ENCODE measurements at places on chromosomes 2 and 18.

GRCh38 chr2:44801841-44802776 lies 139.4 kb upstream of the SIX3 start:
- no peak for DNase-seq

GRCh38 chr18:70021498-70021897 lies 73.8 kb upstream of the CD226 start:
- DNase-seq: no peak

GRCh38 chr2:191126386-191127085 lies 24.3 kb downstream of the STAT4 start:
- no peak for DNase-seq

DNA sequence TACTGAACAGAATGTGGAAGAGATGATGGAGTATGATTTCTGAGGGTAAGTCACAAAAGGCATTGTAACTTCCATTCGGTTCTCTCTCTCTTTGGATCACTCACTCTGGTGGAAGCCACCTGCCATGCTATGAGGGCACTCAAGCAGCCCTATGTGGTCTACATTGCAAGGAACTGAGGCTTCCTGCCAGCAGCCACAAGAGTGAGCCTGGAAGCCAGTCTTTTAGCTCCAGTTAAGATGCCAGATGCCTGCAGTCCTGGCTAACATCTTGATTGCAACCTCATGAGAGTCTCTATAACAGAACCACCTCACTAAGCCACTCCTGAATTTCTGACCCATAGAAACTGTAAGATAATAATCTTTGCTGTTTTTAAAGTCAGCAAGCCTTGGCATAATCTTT lies 935.7 kb downstream of the LRP1B start:
- no peak for DNase-seq

DNA sequence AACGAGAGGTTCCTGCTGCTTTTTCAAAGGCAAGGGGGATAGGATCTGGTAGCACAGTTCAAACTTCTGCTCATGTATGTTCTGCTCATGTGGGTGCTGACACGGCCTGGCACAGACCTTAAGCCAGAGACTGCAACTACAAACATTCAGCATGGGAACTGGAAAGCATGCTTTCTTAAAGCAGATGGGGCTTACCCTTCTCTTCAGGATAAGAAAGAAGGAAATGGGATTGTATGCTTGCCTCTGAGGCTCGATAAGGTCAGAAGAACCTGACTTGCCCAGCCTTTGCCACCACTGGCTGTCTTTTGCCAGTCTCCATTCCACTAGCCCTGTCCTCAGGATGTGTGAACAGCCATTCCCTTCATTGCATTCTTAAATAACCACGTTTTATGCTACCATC lies 10.7 kb downstream of the DOCK10 start:
- no peak for DNase-seq

GRCh38 chr2:99777656-99778290 lies 288.0 kb upstream of the REV1 start:
- DNase-seq: no peak

- no peak for DNase-seq
Measured at GRCh38 chr2:214853906-214854305, 44.4 kb upstream of the BARD1 start.

DNA sequence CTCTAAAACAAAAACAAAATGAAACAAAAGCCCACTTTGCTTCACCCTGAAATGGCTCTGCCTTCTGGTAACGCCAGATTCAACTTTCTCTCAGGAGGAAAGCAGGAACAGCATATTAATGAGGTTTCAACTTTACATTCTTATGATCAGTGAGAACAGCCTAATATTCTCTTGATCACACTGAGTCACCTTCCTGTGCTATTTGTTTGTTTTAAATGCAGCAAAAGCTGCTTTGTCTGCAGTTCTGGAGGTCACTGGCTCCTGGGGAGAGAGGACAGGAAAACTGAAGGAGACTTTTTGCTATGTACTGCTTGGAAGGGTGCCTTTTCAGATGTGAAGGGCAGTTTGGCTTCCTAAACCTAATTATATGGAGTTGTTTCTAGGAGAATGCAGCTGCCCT lies 48.1 kb downstream of the MAIP1 start:
- no peak for DNase-seq

DNA sequence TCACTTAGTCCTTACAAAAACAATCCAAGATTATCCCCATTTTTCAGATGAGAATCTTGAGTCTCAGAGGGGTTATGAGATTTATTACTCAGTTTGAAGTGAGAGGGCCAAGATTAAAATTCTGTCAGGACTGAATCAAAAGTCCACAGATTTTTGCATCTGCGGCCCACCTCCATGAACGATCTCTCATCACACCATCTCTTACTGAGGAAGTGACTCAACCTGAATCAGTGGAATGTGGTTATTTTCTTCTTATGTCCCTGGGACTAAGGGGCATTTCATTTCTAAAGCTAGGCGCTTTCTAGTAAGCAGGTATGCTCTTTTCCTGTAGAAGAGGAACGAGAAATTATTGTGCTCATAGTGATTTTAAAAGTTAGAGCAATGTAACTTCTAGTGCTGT lies 360.3 kb upstream of the SPHKAP start:
- no peak for DNase-seq

GRCh38 chr2:58514252-58514651 lies 273.1 kb upstream of the FANCL start:
- DNase-seq: no peak

DNA sequence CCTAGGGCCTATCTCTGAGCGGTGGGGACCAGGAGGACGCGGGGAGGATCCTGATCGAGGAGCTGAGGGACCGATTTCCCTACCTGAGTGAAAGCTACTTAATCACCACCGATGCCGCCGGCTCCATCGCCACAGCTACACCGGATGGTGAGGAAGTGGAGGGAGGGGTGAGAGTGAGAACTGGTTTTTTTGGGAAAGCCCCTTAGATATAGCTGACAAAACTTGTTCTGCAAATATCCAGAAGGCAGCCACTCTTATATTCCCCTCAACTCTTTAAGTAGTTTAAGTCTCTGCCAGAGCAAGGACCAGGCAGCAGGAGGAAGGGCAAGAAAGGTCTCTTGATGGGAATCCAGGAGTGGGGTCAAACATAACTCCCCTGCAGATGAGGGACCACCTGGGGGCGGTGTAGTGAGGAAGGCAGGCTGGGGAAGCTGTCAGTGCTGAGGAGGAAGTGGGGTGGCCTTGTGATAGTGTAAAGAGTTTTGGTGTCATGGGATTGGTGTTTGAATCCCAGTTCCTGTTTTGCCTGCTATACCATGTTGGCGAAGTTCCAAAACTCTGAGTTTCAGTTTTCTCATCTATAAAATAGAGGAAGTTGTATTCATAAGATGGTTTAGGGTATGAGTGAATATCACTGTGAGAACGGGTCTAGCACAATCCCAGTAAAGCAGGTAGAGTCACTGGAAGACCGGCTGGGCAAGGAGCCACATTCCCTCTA lies 3.4 kb downstream of the NAGK start:
- DNase-seq: no peak

GRCh38 chr2:36587101-36587500 lies 10.9 kb downstream of the FEZ2 start:
- no peak for DNase-seq

GRCh38 chr2:27095745-27096651 lies 9.4 kb downstream of the KHK start:
- no peak for DNase-seq

GRCh38 chr2:8202132-8202531 lies 479.7 kb upstream of the ID2 start:
- DNase-seq: no peak

- DNase-seq: no peak
Measured at GRCh38 chr18:55054021-55054990, 95.0 kb upstream of the CCDC68 start.

- DNase-seq: no peak
Measured at GRCh38 chr2:5969303-5969702, 277.1 kb downstream of the SOX11 start.

GRCh38 chr2:231124838-231125568 lies at the start of gene HTR2B:
Gene HTR2B, minus strand, starts transcription at chr2:231125042. Its CDS starts 1,278 bp downstream, at chr2:231123764.
- DNase-seq: no peak

GRCh38 chr2:26316041-26316440 lies 29.9 kb upstream of the SELENOI start:
- no peak for DNase-seq

All from AG04449 (cell line).